ENCODE measurements at places on chromosomes 5 and 9. TPM values are rescaled to one million over a fixed set of nuclear protein-coding genes. Genes with fewer than 3 reads are reported as not detected.

DNA sequence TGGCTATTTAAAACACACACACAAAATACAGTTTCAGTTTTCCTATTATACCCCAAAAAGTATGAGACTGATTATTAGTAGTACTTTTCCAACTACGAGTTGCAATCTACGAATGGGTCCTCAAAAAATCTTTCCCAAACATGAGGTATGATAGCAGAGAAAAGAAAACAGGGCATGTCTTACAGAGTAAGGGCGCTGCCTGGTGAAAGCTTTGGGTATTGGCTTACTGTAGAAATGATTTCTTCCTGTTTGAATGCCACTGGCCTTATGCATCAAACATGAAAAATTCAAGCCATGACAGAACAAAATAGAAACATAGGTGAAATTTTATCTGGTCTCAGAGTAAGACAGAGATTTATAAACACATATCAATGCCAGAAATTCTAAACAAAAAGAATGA lies 448.0 kb downstream of the SPOCK1 start:
- H3K4me1 ChIP-seq, result no peaks in the 10 kb centered on the region
- DNase-seq, result no peak
- no peaks in the 10 kb centered on the region for H3K36me3 ChIP-seq
- H3K27me3 ChIP-seq, result peaks cover 9% of the 10 kb centered on the region

GRCh38 chr9:124390794-124391658 lies 24.2 kb downstream of the PSMB7 start:
- no peak overlapping the region for H3K27ac ChIP-seq
- no peak overlapping the region for H3K4me3 ChIP-seq
- no peak for DNase-seq

GRCh38 chr5:77561965-77562364 lies 69.8 kb upstream of the WDR41 start:
- no peak for DNase-seq
- peaks cover 1% of the 10 kb centered on the region for H3K27me3 ChIP-seq
- H3K36me3 ChIP-seq, result no peaks in the 10 kb centered on the region
- no peaks in the 10 kb centered on the region for H3K4me1 ChIP-seq
- no peak overlapping the region for H3K27ac ChIP-seq

Gene CYLC2
- total RNA-seq, result not detected

DNA sequence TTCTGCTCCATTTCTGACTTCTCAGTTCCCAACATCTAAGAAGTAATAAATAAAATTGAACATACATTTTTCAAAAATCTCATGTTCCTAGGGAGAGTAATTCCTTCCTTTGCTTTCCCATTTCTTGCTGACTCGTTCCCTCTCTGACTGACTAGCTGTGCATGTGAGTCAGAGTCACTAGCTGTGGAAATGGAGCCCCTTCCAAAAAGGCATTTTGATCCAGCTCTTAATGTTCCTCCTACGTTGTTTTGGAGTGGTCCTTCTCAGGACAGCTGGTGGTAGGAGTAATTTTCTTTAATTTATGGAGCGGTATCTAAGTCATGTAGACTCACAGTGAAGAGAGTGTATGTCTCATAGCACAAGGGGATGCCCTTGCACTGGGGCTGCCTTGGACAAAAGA lies 460.2 kb downstream of the GADD45G start:
- H3K4me1 ChIP-seq, result no peaks in the 10 kb centered on the region
- peaks cover 9% of the 10 kb centered on the region for H3K27me3 ChIP-seq
- no peak for DNase-seq
- H3K4me3 ChIP-seq, result no peak overlapping the region

DNA sequence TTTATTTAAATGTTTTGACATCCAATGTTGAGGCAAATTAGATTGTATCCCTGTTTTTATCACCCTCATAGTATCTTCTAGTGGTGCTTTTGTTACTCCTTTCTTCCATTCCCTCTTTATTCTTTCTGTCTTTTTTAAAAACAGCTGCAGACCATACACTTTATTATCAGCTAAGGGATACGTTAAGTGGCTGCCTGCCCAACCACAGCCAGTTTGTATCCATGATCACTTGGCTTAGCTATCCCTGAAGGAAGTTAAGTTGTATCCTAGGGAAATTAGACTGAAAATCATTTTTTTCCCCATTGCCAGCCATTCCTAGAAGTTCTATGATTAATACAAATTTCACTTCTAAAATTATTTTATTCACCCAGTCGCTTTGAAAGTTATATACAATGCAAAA lies 1032.7 kb downstream of the NR2F1-AS1 start:
- DNase-seq, result no peak
- H3K27me3 ChIP-seq, result no peaks in the 10 kb centered on the region
- no peaks in the 10 kb centered on the region for H3K36me3 ChIP-seq
- no peak overlapping the region for H3K4me3 ChIP-seq

Gene PRRT1B
- not detected for total RNA-seq

DNA sequence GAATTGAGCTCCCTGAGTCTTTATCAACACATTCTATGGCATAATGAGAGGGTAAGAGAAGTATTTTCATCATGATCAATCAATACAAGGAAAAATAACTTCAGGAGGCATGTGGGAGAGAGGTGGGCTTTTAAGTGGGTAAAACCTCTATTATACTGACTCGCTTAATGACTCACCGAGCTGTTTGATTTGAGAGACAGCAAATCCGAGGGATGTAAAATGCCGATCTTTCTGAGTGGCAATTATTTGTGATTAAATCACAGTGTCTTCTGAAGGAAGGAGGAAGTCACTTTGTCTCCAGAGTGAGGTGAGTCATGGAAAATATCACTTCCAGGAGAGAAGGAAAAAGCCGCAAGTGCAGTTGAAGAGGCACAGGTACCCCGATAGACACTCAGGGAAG lies 320.4 kb downstream of the DRD1 start:
- H3K27ac ChIP-seq, result no peak overlapping the region
- no peaks in the 10 kb centered on the region for H3K4me1 ChIP-seq
- no peak for DNase-seq

Gene TAS2R1
- not detected for total RNA-seq

DNA sequence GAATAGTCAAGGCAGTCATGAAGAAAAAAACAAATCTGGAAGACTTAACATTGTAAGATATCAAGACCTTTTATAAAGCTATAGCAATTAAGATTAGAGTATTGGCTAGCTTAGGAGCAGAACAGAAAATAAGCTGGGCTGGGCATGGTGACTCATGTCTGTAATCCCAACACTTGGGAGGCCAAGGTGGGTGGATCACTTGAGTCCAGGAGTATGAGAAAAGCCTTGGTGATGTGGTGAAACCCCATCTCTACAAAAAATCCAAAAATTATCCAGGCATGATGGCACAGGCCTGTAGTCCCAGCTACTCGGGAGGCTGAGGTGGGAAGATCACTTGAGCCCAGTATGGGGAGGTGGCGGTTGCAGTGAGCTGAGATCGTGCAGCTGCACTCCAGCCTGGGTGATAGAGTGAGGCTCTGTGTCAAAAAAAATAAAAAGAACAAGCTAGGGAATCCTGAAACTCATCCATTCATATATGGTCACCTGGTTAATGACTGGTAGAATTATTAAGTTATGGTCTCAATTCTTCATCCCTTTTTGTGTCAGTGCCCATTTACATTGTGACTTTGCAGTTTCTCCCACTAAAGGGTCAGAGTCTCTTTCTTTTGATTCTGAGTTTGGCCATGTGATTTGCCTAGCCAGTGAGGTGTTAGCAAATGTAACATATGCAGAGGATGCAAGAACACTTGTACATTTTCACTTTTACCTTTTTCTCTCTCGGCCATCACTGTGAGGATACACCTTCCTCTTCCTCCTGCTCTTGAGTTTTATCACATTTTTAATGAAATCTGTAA lies 144.6 kb upstream of the SGCD start:
- H3K27me3 ChIP-seq, result no peaks in the 10 kb centered on the region
- H3K27ac ChIP-seq, result no peak overlapping the region
- H3K4me3 ChIP-seq, result no peak overlapping the region
- H3K36me3 ChIP-seq, result no peaks in the 10 kb centered on the region
- H3K4me1 ChIP-seq, result no peaks in the 10 kb centered on the region

DNA sequence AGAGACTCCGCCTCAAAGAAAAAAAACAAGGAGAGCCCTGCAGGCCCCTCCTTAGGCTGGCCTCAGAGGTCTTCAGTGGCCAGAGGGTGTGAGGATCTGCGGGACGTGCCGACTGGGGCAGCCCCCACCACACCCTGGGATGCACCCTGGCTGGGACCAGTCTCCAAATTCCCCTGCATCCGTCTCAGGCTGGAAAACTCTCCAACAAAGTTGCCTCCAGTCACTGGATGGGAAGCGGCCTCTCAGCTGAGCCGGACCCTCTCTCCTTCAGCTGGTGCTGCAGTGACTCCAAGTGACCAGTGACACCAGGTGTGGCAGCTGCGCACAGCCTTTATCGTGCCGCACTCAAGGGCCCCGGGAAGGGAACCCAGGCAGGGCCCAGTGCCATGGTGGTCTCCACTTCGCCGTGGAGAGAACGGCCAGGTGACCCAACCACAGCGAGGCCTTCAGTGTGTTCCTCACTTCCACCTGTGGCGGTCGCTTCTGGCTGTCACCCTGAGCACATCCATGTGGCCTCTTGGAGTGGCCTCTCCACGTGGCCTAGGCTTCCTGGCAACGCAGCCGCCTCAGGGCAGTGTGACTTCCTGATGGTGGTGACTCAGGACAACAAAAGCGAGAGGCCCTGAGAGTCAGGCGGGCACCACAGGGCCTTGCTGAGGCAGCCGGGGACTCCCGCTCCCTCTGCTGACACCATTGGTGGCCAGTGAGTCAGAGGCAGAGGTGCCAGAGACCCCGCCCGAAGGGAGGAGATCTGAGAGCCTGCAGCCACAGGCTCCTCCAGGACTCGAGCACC lies 19.3 kb upstream of the CAMSAP1 start:
- no peak overlapping the region for H3K27ac ChIP-seq
- H3K27me3 ChIP-seq, result no peaks in the 10 kb centered on the region
- no peaks in the 10 kb centered on the region for H3K4me1 ChIP-seq
- H3K4me3 ChIP-seq, result no peak overlapping the region

Gene PCDH1
- total RNA-seq, result not detected

DNA sequence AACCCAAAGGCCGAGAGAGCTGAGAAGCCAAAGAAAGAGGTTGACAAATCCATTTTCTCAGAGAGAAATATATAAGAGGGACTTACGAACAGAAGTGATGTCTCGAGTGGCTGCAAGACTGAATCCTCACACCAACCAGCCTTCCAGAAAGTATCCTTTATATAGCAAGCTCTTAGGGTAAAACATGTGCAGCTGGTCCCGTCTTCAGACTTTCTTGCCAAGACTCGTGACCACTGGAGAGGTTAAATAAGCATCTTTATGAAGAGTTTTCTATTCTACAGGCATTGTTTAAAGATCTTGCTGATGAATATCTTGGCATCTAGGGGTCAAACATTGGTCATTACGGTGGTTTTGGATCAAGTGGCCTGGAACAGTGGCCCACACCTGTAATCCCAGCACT lies 16.9 kb upstream of the SLC22A4 start:
- no peak overlapping the region for H3K27ac ChIP-seq
- H3K4me1 ChIP-seq, result peaks cover 7% of the 10 kb centered on the region
- no peak for DNase-seq
- no peaks in the 10 kb centered on the region for H3K36me3 ChIP-seq
- peaks cover 26% of the 10 kb centered on the region for H3K27me3 ChIP-seq
- no peak overlapping the region for H3K4me3 ChIP-seq

DNA sequence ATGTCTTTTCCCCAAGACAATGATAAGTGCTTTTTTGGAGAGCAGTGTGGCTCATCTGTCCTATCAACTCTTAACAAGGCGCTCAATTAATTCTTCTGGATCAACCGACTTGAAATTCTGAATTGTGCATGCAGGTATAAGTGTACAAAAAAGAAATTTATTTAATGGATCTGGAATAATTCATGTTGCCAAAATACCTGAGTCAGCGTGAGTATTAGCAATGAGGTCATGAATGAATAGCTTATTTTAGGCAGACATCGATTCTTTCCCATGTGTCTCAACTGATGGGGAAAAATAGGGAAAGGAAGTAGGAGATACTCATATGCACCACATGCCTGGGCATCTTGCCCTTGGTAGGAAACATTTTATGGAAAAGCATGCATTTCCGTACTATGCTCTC lies 68.0 kb downstream of the C6 start:
- H3K36me3 ChIP-seq, result no peaks in the 10 kb centered on the region
- no peaks in the 10 kb centered on the region for H3K4me1 ChIP-seq
- no peak overlapping the region for H3K4me3 ChIP-seq
- H3K27me3 ChIP-seq, result no peaks in the 10 kb centered on the region
- DNase-seq, result no peak

DNA sequence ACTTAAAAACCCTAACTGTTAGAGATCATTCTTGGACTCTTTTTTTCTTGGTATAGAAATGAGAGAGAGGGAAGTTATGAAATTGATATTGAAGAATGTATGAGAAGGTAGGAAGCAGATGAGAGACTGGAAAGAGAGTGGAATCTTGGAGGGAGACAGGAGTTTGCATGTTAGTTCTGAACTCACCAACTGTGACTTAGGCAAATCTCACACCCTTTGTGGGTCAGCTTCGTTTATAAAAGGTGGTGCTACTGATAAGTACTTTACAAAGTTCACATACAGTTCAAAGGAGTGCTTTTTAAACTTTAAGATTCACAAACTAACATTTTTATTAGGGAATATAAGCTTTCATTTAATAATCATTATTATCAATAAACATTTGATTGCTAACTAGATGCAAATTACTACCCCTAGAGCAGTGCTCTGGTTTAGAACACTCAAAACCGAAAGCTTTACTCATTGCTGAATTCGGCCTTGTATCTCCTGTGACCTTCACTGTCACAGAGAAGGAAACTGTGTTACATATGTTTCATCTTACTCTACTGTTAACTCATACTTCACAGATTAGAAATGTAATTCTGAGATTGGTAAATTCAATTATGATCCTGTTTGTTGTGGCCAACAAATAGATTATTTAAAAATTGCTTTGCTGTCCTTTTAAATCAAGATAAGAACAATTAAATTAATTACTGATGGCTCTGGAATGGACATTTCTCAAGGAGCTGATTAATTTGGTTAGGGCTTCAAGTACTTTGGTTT lies 143.2 kb downstream of the RMI1 start:
- no peak overlapping the region for H3K27ac ChIP-seq
- no peaks in the 10 kb centered on the region for H3K4me1 ChIP-seq
- H3K4me3 ChIP-seq, result no peak overlapping the region
- no peak for DNase-seq
- H3K36me3 ChIP-seq, result peaks cover 4% of the 10 kb centered on the region
- peaks cover 17% of the 10 kb centered on the region for H3K27me3 ChIP-seq

- H3K36me3 ChIP-seq, result peaks cover 28% of the 10 kb centered on the region
- no peak overlapping the region for H3K4me3 ChIP-seq
- H3K27ac ChIP-seq, result no peak overlapping the region
- peaks cover 37% of the 10 kb centered on the region for H3K27me3 ChIP-seq
- peaks cover 3% of the 10 kb centered on the region for H3K4me1 ChIP-seq
- no peak for DNase-seq
Measured at GRCh38 chr9:119365291-119366027, 3.8 kb downstream of the BRINP1 start.

DNA sequence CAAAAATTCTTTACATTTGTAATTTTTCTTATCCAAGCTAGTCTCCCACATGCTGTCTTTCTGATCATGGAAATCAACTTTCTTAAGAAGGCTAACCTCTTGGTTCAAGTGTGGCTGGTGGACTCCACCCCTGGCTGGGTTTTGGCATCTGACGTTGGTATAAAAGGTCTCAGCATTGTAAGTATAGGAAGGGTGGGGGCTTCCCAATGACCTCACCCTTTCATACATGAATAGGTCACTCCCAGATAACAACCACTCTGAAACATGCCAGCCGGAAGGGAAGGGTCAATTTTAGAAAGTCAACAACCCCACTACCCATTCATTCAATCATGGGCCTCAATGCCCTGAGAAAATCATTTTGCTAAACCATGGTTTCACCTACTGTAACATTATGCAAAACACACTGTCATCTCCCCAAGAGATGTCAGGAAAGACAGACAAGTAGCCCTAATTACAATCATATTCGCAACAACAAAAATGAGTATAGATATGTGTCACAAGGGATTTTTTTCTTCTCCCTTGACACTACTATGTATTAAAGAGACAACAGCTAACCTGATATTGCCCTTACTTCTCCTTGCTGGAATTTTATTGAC lies 31.9 kb upstream of the PCSK5 start:
- no peaks in the 10 kb centered on the region for H3K4me1 ChIP-seq
- DNase-seq, result no peak
- no peaks in the 10 kb centered on the region for H3K36me3 ChIP-seq
